ENCODE measurements at places on chromosomes 5 and 9.

GRCh38 chr5:112983363-112983762, 6.8 kb downstream of the DCP2 start:
- DNase-seq: no peak

GRCh38 chr5:17806818-17807468, 172.7 kb downstream of the TAF11L14 start:
- peak; percentile 47 for DNase-seq

DNA sequence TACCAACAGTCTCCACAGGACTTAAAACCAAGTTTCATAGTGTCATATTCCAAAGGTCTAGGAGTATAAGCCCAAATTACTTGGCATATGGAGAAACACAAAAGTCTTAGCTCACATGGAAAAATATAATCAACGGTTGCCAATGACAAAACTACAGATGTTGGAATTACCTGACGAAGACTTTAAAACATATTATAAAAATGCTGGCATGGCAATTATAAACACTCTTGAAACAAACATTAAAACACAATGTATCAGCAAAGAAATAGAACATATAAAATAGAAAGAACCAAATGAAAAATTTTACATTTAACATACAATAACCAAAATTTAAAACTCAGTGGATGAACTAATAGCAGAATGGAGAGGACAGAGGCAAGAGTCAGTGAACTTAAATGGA, 7.9 kb upstream of the WDR41 start:
- no peak for DNase-seq

DNA sequence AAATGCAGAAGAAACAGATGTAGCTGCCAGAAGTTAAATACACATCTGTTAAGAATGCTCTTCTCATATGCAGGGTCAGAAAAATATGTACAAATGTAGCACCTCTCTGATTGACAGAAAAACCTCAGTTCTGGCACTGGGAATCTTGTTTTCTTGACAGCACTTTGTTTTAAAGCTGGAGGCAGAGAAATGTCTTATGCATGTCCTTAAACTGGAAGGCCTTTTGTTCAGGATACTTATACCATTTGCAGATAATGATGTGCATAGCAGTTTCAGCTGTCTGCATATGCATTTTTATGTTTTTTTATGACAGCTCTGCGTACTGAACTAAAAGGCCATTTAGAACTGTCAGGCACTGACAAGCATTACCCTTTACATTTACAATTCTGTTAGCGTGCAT, 567.9 kb downstream of the EBF1 start:
- no peak for DNase-seq

DNA sequence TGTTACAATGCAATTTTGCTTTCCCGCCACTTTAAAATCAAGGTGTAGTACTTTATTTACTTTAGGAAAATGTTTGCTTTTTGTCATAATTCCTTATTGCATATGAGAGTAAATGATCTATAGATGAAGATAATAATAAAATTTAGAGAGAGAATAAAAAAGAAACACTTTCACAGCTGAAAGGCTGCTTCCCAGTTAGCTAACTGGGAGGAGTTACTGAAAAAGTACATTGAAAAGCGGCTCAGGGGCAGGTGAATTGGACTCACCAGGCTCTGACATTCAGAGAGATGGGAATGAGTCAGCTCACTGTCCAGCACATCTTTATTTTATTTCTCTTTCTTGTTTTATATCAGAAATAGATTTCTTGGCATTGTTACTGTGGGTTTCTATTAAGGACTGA, 131.7 kb upstream of the CCDC152 start:
- DNase-seq: no peak

- peak; percentile 39 for DNase-seq
Observed at GRCh38 chr5:14665101-14665822, 744 bp downstream of the OTULIN start.

- DNase-seq: no peak
Observed at GRCh38 chr5:96426831-96427230, 6.2 kb downstream of the PCSK1 start.

- DNase-seq: no peak
Observed at GRCh38 chr9:121217609-121218292, 16.1 kb upstream of the RAB14 start.

GRCh38 chr5:122436615-122437014, 124.6 kb downstream of the SNCAIP start:
- DNase-seq: no peak

- no peak for DNase-seq
Observed at GRCh38 chr5:113230711-113231652, 203.8 kb downstream of the TSSK1B start.

DNA sequence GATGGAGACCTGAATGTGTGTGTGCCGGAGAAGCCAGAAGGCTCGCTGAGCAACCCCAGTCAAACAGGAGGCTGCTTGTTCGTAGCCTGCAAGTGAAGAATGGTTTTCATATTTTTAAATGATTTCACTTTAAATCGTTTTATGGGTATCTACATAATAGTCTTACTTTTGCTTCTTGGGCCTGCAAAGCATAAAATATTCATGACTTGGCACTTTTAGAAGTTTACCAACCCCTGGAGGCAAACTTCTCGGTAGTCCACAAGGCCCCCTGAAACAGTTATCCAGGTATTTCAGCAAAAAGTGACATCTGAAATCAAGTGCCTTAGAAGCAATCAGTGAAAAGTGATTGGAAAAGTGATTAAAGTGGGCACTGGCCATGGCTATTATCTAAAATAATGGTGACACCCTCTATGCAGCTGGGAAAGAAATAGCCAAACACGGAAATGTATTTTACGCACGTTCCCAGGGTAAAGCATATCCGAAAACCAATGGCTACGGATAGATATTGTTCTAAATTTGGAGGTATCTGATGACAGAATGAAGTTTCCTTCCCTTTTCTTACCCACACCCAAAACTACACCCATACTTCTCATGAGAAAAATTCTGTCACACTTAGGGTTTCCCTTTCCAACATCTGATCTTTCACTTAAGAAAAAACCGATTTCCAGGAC, 39.0 kb downstream of the RAPGEF1 start:
- no peak for DNase-seq

GRCh38 chr9:84860249-84861115, 191.0 kb downstream of the NTRK2 start:
- DNase-seq: no peak

GRCh38 chr5:98144116-98144515, 629.3 kb upstream of the RGMB start:
- no peak for DNase-seq

GRCh38 chr9:91934654-91935053, 15.4 kb downstream of the ROR2 start:
- no peak for DNase-seq

- no peak for DNase-seq
Observed at GRCh38 chr5:167720259-167720658, 571.2 kb upstream of the WWC1 start.

- no peak for DNase-seq
Observed at GRCh38 chr5:112143690-112144089, 275.4 kb downstream of the EPB41L4A start.

DNA sequence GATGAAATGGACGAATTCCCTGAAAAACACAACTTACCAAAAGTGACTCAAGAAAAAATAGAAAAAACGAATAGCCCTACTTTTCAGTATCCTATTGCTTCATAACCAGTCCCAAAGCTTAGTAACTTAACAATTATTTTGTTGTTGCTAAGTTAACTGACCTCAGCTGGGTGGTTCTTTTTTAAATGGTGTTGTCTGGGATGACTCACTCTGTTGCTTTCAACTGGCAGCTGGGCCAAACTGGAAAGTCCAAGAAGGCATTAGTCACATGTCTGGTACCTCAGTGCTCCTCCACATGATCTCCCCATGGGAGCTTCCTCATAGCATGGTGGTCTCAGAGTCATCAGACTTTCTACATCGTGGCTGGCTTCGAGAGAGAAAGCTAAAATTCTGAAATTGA, 47.8 kb upstream of the ADAMTS2 start:
- no peak for DNase-seq

DNA sequence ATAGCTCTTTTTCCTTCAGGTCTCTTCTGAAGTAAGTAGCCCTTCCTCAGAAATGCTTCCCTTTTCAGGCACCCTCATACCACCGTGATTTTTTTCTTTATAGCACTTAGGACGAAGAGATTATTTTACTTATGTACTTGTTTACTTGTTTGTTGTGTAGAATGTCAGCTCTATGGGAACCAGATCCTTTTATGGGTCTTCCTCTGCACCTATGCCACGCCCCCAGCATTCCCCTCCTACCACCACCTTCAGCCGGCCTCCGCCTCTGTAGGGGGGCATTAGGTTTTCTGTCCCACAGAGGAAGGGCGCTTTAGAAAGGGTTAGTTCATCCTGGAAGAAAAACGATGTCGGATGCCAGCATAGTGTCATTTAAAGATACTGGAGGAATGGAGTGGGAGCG, 1.8 kb downstream of the CDKN2B-AS1 start:
- no peak for DNase-seq

- no peak for DNase-seq
Observed at GRCh38 chr5:34691326-34691725, 35.2 kb downstream of the RAI14 start.

DNA sequence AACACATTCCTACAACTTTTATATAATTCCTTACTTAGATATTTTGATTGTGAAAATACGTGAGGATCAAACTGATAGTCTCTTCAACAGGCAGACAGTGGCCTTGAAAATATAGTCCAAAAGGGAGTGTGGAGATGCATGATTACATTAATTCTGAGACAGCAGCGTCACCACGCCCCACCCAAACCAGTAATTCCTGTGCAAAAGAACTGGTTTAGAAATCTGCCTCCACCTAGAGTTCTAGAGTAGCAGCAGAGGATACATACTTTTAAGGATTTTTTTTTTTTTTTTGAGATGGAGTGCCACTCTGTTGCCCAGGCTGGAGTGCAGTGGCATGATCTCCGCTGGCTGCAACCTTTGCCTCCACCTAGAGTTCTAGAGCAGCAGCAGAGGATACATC, 1.6 kb upstream of the TUT7 start:
- DNase-seq: no peak

GRCh38 chr5:51181208-51181894, 201.9 kb upstream of the ISL1 start:
- no peak for DNase-seq

DNA sequence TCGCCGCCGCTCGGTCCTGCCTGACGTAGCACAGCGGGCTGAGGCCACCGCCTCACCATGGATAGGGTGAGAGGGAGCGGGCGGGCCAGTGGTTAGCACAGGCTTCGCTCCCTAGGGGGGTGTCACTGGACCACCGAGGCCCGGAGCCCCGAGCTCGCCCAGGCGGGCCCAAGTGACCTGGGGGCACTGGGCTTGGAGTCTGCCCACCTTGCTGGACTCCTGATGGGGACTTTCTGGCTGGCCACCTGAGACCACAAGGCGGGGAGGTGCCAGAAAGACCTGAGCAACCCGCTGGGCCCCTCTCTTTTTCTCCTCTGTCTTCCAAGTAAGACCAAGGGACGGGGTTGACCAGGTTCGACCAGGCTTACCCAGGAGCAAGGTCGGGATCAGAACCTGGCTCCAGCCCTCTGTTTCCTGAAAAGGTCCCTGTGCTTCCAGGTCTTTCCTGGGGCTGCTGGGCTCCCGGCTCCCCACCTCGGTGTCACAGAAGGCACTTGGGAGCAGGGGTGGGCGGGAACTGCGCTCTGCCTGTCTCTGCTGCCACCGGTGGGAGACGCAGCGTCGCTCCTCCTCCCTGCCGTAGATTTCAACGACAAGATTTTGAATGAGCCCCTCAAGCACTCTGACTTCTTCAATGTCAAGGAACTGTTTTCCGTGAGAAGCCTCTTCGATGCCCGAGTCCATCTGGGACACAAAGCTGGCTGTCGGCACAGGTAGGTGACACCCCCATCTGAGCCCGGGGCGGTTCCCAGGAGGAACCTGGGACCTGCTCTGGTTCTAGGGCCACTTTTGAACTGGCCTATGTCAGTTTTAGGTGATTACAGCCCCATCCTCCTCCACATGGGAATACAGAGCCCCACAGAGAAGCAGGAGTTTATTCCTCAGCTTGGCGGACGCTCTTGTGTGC, 1.0 kb downstream of the MRPS2 start:
- no peak for DNase-seq

GRCh38 chr5:145243016-145243415, 592.1 kb downstream of the PRELID2 start:
- DNase-seq: no peak

GRCh38 chr5:5360941-5361520, 61.4 kb upstream of the ICE1 start:
- no peak for DNase-seq

GRCh38 chr9:36441966-36442365, 41.9 kb upstream of the RNF38 start:
- DNase-seq: no peak

GRCh38 chr9:12760758-12761157, 14.1 kb upstream of the LURAP1L start:
- no peak for DNase-seq

DNA sequence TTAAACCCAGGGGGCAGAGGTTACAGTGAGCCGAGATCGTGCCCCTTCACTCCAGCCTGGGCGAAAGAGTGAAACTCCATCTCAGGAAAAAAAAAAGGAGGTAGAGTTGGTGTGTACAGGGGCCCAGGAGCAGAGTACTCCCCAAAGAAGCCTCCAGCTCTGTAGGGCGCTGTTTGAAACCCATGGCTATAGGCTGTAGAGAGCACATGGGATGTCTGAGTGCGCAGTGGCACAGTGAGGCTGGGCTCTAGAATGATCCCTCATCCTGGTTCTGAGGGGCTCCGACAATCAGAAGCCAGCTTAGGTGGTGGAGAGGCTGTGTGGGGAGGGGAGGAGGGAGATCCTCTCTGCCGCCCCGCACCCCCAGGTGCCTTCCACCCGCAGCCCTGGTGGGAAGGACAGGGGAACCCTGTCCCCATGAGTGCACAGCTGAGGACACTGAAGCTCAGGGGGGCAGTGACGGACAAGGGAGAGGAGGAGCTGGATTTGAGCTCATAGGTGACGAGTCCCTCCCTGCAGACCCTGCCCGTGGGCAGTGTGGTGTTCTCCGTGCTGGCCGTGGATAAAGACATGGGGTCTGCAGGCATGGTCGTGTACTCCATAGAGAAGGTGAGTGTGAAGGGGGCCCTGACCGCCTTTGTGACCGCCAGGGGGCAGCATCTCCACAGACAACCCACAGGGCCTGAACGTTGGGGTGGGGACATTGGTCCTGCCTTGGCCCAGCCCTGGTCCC, 24.6 kb downstream of the CDHR2 start:
- DNase-seq: peak; percentile 82

- no peak for DNase-seq
Observed at GRCh38 chr9:89281106-89281505, 29.9 kb upstream of the CKS2 start.

DNA sequence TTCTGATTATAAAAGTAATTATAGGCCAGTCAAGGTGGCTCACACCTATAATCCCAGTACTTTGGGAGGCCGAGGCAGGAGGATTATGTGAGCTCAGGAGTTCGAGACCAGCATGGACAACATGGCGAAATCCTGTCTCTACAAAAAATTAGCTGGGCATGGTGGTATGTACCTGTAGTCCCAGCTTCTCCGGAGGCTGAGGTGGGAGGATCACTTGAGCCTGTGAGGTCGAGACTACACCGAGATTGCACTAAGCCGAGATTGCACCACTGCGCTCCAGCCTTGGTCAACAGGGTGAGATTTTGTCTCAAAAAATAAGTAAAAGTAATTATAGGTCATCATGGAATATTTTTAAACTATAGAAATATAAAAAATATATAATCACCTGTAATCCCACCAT, 18.1 kb downstream of the IRF1 start:
- no peak for DNase-seq

Data from Ammon's horn (tissue), 1 donor.